Dermis microvascular lymphatic vessel endothelial cell (primary cell): ENCODE measurements at places on chromosomes 5 and 9.
A peak's percentile ranks its signal among the peaks of the same experiment; 100 is the strongest.

DNA sequence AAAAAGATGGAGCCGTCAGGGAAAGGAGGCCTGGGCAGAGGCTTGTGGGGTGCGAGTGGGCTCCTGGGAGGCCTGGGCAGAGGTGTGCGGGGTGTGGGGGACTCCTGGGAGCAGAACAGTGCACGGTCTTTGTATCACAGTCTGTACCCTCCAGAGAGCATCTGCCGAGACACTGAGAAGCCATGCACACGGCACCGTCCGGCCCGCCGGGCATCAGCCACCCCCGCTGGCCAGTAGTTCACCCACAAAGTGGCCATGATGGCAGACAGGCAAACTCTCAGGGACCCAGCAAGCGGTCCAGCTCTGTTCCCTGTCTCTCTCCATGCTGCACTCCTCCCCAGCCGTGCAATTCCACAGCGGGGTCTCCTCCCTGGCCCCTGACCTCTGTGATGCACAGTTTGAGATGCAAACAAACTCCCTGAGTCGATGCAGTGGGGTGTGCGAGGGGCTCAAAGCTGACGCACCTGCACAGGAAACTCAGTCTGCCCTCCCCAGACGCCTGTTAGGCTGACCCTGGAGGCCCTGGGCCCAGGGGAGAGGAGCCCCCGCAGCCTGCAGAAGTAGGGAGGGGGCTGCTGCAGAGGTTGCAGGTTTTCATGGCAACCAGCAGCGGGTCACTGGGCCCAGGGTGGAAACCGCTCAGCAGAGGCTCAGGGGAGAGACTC is 9.1 kb upstream of the GPSM1 start:
- DNase-seq: no peak

DNA sequence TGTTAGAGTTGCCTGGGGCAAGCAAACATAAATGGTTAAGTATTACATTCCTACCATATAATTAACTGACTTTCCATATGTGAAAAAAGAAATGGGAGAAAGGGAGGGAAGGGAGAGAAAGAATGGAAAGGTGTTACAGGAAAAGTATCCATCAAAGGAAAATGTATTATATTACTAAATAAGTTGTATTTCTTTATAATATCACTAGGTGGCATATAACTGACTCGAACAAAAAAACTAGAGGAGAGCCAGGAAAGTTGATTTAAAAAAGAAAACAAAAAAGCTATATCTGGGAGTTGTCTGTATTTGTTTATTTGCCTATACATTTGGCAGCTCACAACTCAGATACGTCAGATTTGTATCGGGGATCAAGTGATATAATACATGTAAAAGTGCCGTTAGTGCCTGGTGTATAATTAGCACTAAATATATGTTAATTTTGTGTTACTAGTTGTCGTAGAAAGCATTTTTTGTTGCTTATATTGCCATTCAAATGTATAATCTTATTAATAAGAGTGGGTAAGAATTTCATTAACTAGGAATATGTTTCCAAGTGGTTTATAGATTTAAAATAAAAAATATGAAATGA is 59.6 kb upstream of the ADAMTS19 start:
- DNase-seq: no peak

GRCh38 chr9:131277287-131277909 is 1.1 kb upstream of the FAM78A start:
- DNase-seq: no peak

GRCh38 chr5:90894866-90895420 is 336.3 kb downstream of the ADGRV1 start:
- DNase-seq: no peak

- DNase-seq: peak; percentile 17
These were observed 91.8 kb downstream of the GLIS3 start for GRCh38 chr9:4207881-4208615.

DNA sequence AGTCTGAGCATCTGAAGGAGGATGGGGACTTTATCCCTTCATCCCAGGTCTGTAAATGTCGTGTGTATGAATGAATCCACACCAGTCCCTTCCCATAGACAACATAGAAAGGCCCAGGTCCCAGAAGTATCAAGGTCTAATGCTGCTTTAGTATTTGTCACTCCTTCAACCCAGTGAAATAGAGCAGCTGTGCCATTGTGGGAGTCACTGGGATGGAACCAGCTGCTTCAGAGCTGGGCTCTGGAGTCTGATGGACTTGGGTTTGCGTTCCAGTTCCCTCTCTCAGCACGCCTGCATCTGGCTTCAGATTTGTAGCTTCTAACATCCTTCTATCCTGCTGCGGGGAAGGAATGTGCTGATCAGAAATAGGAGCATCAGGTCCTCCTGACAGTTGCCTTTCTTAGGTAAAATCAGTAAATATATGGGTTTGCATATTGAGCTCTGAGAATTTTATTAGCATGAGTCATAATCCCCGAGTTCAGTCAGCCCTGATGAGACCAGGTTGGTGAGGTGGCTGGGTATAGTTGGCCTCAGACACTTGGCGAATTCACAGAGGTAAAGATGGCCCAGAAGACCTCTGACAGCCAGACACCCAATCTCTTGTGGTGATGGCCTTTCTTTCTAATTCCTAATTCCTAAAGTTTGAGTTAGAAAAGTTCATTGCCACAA is 10.1 kb downstream of the ACO1 start:
- no peak for DNase-seq

GRCh38 chr9:105842023-105842644 is 147.8 kb downstream of the TMEM38B start:
- DNase-seq: peak; percentile 44

- no peak for DNase-seq
These were observed 18.4 kb downstream of the ZNF346 start for GRCh38 chr5:177040814-177041420.

DNA sequence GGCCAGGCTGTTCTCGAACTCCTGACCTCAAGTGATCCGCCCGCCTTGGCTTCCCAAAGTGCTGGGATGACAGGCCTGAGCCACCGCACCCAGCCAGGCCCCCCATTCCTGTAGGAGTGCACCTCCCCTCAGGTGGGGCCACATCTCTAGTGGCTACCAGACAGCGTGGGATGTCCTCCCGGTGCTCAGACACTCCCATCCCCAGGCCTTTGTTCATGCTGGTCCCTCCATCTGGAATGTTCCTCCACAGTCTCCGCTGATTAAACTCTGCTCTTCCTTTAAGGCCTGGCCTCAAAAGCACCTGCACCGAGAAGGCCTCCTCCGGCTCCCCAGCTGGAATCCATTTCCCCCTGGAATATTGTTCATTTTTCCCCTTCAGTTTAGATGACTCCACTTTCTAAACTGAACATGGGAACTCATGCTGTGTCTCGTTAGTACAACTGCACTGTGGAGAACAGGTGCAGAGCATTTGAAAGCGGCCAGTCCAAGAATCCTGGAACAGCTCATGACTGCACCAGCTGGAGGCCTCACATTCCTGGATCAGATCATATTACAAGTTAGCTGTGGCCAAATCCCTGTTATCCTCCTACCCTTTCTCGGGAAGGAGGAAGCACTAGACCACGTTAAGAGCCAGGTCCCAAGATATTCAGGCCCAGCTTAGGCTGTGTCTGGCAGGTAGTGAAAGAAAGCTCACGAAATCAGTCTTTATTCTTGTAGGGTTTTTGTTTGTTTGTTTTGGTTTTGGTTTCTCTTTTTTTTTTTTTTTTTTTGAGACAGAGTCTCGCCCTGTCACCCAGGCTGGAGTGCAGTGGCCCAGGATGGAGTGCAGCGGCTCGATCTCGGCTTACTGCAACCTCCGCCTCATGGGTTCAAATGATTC is 10.8 kb upstream of the PRRC2B start:
- peak; percentile 71 for DNase-seq

- no peak for DNase-seq
These were observed 2.0 kb downstream of the CYFIP2 start for GRCh38 chr5:157267761-157268480.

- DNase-seq: no peak
These were observed 191.7 kb upstream of the NR3C1 start for GRCh38 chr5:143594902-143595818.

GRCh38 chr9:129525656-129526196 is 95.2 kb downstream of the C9orf50 start:
- no peak for DNase-seq

GRCh38 chr9:105500108-105500766 is 52.4 kb downstream of the FSD1L start:
- no peak for DNase-seq

DNA sequence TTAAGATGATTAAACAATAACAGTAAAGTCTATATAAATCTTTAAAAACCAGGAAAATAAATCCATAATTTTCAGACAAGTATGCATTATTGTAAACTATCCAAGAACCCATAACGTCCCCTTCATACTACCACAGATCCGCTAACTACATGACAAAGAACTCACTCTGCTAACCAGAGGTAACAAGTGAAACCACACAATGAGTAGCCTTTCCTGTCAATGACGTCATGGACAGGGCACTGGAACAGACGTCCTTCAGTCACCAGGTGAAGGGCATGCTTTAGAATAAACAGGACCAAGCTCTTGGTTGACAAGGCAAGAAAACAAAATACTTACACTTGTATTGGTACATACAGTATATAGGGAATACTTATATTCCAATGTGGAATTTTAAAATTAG is 45.2 kb downstream of the RNF130 start:
- DNase-seq: peak; percentile 84

- no peak for DNase-seq
These were observed 201.1 kb downstream of the TENT4A start for GRCh38 chr5:6914347-6914746.

GRCh38 chr9:124279531-124280175 is 21.9 kb downstream of the NEK6 start:
- no peak for DNase-seq

DNA sequence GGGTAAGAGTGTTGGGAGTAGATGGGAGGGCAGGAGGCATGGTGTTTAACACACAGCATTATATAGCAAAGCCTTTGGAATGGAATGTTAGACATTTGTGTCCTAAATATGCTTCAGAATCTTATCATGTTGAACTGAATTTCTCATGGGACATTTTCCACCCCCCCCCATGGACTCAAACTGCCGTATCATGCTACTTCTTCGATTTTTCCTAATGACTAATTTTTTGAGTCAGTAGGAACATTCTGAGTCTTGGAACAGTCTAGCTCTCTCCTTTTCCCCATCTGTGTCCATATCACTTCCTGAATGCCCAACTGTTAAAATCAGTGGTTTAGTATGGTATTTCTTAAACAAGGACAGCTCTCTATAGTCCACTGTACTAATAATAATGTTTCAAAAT is 380.6 kb downstream of the TLE4 start:
- DNase-seq: no peak

- DNase-seq: peak; percentile 71
These were observed 36.3 kb upstream of the RLN1 start for GRCh38 chr9:5375790-5376477.

- DNase-seq: no peak
These were observed 86.6 kb downstream of the MACROH2A1 start for GRCh38 chr5:135312255-135312935.

DNA sequence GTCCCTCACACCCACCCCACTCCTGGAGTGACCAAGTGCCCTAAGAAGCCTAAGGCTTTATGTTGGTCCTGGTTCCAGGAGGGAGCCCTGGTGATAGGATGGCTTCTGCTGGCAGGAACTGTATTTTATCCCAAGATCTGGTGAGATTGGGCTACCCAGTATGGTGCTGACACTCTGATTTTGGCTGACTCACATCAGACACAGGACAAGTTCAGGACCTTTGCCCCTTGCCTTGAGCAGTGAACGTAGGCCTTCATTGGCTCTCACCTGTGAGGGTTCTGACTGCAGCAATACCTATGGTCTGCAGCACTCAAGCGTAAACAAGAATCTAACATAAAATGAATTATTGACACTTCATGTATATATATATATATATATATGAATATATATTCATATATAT is 25.0 kb downstream of the BHMT start:
- DNase-seq: no peak

GRCh38 chr5:133247881-133248624 is 196.2 kb downstream of the HSPA4 start:
- peak; percentile 89 for DNase-seq

DNA sequence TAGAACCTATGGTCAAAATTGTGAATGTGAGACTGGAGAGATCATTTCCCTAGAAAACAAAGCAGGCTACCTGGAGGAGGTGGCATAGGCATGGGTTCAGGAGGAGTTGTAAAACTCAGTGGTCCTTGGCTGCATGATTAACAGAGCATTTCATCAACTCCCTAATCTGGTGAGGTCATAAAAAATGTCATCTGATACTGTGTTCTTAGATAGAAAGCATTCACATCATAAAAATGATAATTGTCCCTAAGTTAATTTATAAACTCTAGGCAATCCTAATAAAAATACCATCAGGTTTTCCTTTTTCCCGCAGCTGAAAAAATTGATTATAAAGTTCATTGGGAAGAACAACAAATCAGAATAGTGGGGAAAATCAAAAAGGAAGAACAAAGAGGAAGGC is 60.6 kb upstream of the GALNT10 start:
- DNase-seq: no peak

DNA sequence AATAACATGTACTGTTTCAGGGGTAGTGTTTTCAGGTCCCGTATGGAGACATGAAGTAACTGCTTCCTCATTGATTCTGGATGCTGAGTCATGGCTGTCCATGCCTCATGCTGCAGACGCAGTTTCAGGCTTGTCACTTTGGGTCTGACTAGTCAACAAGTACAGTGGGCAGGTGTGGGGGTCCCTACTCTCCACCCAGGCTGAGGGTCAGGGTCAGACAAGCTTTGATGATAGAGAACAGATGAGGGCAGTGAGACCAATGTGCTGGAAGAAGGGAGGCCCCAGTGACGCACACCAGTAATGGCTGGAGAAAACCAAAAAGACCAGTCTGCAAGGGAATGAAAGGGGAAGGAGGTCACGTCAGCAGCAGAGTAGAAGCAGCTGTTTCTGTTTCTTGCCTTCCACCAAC is 80.0 kb upstream of the NFIL3 start:
- DNase-seq: no peak

DNA sequence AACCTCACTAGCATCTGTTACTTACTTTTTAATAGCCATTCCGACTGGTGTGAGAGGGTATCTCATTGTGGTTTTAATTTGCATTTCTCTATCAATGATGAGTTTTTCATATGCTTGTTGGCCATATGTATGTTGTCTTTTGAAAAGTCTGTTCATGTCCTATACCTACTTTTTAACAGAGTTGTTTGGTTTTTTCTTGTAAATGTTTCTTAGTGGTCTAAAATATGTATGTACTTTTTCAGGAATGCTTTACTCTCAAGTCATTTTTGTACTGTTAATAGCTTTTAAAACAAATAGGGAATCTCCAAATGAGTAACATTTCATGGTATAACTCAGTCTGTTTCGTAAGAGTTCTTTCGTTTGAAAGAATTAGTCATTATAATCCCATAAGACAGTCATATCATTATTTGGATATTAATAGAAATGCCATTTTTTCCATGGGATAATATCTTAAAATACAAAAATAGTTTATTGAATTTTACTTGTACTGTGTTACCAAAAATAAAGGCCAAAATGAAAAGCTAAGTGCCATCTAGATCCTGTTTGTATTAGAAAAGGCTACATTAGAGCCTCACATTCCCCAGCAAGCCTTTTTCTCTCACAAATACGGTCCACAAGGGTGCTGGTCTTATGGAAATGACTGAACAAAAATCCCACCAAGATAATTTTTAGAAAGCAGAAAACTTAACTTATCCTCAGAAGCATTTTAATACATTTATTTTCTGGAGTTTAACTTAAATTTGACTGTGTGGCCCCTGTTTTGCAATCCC is 247.7 kb downstream of the PJA2 start:
- no peak for DNase-seq
